ENCODE measurements at places on chromosomes 5 and 9. TPM values are rescaled to one million over a fixed set of nuclear protein-coding genes. Genes with fewer than 3 reads are reported as not detected.

Gene PAIP1
- 82.1 TPM for total RNA-seq

Gene MELK
- 15.2 TPM for total RNA-seq

Gene ORM2
- 1.2 TPM for total RNA-seq

DNA sequence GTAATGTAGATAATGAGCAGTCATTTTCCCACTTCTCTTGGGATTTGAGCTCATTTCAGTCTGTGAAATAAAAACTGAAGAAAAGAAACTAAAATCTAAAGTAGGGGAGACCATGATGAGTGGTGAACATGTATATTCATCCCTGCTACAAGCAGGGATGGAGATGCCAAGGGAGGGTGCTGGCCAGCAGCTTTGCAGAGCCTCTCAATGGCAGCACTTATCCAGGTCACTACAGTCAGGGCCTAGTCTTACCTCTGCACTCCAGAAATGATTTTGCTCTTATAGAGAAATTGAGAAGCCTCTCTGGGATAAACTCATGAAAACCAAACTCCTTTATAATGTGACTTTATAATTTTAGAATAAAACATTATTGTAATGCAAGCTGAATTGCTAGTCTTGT lies 317.6 kb downstream of the FBXL17 start:
- DNase-seq, result no peak

Gene CTSV
- 0.43 TPM for total RNA-seq

- no peak for DNase-seq
These were observed 47.1 kb upstream of the DMRT1 start for GRCh38 chr9:794386-794785.

- DNase-seq, result no peak
These were observed 123.7 kb downstream of the NTRK2 start for GRCh38 chr9:84793251-84793650.

Gene MSX2
- 6.5 TPM for total RNA-seq

All from stomach (tissue), 19 donors.